Stromal cell of bone marrow (primary cell): ENCODE measurements at places on chromosomes 12 and 14.
A peak's percentile ranks its signal among the peaks of the same experiment; 100 is the strongest.

DNA sequence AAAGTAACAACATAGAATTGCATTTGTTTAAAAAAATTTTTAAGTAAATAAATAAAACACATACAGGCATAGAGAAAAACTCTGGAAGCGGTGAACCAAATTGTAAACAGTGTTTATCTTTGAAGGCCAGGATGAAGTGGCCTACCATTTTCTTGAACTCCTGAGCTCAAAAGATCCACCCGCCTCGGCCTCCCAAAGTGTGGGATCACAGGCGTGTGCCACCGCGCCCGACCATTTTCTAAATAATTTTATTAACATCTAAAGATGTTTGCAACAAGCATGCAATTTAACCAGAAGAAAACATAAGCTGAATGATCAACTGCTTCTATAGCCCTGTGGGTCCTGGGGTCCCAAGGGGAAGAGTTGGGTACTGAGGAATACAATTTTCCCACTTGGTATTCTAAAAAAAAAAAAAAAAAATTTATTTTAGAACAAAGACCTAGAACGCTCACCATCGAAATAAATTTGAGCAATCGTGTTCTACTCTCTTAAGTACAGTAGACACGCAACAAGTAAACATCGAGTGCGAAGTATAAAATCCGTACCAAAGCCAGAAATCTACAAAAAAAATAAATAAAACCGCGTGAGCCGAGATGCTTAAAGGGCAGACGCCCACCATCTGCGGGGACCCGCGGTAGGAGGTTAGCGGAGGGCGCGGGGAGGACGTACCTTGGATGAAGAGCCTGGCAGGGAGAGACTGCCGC, 484 bp downstream of the MIS18BP1 start:
- DNase-seq: no peak

DNA sequence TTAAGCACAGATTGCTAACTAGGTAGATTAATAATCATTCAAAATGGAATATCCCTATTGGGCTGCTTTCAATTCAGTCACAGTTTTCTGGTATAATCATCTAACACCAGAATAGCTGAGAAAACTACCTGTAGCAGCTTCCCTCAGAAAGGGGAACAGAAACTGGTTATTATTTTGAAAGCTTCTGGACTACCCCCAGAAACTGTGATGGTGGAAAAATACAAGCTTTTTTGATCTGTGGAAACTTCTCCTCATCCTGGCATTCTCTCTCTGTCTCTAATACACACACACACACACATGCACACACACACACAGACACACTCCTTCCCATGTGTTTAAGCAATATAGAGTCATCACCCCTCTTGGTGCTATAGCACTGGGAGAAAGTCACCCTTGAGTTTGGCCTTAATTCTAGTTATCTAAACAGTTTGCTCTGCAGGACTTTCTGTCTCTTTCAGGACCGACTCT, 251.5 kb upstream of the LMO3 start:
- DNase-seq: no peak

- peak; percentile 40 for DNase-seq
Observed at GRCh38 chr12:99959549-99960170, 25.1 kb downstream of the ANKS1B start.

DNA sequence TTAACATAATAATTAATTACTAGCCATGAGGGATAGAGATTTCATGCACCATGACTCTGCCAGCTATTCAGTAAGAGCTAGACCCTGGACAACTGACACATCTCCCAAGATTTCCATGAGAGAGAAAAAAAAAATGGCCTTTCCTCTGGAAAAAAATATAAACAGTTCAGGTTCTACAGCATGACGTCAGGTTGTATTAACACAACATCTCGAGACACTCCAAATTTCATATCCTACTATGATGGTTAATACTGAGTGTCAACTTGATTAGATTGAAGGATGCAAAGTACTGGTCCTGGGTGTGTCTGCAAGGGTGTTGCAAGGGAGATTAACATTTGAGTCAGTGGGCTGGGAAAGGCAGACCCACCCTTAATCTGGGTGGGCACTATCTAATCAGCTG, 11.1 kb downstream of the DBX2 start:
- no peak for DNase-seq

DNA sequence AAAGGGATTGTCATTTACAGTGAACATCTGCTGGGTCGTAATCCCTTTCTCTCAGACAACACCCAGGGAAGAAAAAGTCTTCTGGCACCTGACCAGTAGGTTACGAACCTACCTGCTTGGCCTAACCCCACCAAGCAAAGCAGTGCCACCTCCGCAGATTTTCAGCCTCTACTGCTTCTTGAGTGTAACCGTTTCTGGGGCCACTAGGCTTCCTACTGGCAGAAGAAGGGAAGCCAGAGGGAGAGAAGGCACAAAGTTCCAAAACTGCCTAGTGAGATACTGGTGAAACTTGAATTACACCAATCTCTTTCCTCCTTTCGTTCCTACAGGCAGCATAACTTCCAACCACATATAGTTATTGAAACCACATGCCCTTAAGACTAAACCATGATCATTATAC, 383.6 kb downstream of the BCAT1 start:
- DNase-seq: no peak

- no peak for DNase-seq
Observed at GRCh38 chr14:77964586-77964985, 164.7 kb downstream of the ADCK1 start.

GRCh38 chr12:113048716-113049127, 7.8 kb upstream of the DTX1 start:
- peak; percentile 45 for DNase-seq

- no peak for DNase-seq
Observed at GRCh38 chr12:119069147-119069642, 87.9 kb downstream of the SRRM4 start.

DNA sequence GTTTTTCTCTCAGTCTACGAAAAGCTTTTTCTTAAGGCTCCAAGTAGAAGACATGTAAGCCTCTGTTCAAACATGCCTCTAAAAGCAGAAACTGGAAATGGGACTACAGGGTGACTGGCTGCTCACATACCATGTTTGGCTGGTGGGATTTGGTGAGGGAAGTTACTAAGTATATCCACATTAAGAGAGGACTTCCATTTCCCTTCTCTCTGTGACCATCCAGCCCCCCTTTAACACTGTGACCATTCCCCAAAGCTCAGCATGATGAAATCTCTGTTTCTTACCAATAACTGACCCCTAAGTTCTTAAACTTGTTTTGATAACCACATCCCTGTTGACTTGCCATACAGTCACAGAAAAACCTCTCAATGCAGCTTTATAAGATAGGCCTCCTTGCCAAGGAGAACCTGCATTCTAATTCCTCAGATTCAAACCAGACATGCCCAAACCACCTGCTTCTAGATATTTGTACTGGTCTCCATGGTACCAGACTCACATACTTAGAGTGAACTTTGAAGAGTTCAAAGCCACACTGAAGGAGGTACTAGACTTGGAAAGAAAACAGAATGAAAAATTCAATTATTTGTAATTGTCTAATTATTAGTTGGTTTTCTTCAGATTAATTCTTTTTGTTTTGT, 102.2 kb downstream of the VEZT start:
- DNase-seq: no peak

DNA sequence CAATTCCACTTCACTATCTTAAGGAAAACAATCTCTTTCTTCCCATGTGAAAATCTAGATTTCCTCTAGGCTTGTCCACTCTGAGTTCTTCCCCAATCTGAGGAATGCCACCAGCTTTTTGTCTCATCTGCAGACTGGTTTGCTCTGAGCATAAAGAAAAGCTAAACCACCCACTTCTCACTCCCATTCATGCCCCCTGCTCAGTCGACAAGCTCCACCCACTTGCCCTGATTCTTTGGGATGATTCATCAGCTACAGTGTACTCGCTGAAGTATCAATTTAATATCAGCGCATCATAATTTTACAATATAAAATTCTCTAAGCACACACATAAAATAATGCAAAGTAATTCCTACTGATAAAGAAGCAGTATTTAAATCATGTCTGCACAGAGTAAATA, 209.1 kb downstream of the GRIN2B start:
- DNase-seq: no peak

DNA sequence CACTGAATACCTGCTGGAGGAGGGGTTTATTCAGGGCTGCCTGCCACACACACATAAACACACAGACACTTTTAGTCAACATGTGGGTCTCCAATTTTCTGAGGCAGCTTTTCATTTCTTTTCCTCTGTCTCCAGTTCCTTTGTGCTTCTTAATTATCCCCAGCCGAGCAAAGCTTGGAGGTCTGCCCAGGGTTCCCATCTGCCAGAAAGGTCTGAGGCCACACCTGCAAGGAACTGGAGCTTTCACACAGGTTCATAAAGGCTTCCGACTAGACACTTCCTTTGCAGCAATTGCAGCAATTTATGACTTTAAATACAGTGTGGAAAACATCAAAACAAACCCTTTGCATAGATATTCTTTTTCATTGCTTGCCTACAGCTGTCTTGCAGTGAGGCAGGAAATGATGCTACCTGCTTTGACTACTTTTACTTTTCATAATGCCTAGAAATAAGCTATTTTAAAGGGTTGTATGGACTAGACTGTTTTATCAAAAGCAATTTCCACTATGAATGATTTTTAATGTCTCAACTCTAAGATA, 1318.9 kb downstream of the AACS start:
- DNase-seq: no peak

DNA sequence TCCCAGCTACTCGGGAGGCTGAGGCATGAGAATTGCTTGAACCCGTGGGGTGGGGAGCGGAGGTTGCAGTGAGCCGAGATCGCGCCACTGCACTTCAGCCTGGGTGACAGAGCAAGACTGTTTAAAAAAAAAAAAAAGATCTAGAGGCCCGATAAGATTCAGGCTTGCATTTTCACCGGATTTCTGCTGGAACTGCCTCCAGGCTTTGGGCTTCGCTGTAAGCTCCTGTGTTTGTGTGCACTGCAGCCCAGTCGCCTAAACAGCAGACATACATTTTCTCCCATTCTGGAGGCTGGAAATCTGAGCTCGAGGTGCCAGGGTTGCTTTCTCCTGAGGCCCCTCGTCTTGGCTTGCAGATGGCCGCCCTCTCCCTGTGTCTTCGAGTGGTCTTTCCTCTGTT, 12.2 kb downstream of the BRI3BP start:
- DNase-seq: no peak

DNA sequence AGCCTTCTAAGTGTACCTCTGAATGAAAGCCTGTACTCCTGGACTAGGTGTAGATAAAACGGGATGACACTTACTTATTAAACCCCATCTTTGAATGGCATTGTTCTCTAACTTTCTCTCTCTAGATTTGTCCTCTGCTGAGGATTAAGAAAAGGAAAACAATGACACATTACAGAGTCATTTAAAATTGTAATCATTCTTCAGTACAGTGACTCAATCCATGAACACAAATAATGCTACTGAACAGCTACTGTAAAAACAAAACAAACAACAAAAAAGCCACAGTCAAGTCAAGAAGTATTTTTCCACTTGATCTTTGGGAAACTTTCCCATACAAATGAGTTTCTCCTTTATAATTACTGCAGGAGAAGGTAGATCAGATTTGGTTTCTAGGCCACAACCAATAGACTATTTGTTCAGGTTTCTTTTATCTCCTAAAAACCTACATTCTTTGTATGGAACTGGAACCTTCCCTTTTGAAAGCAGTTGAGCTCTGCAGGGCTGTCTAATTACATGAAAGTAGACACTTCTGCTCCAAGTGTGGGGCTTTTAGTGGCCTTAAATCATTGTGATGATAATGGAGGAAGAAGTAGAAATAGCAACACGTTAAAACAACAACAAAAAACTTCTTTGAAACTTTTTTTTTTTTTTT, 219.1 kb downstream of the ESR2 start:
- peak; percentile 25 for DNase-seq

- DNase-seq: peak; percentile 5
Observed at GRCh38 chr12:97556302-97556779, 93.7 kb downstream of the RMST start.

DNA sequence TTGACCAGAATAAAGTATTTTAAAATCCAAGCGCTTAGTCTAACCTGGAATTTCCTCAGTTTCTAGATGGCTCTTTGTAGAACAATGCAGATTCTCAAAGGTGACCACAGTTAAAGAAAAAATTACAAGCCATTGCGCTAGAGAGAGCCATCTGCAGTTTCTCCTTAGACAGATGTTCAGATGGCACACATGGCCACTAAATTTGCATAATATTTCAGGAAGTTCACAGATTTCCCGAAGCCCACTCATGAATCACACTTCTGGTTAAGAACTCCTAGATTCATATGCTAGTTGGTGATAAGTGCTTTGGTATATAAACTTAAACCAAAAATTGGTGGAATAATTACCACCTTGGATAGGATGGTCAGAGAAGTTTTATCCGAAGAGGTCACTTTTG, 749 bp downstream of the AKAP3 start:
- no peak for DNase-seq

GRCh38 chr12:99133401-99133800, 488.3 kb downstream of the APAF1 start:
- no peak for DNase-seq

- peak; percentile 47 for DNase-seq
Observed at GRCh38 chr14:90644882-90645281, 171.3 kb downstream of the TTC7B start.

DNA sequence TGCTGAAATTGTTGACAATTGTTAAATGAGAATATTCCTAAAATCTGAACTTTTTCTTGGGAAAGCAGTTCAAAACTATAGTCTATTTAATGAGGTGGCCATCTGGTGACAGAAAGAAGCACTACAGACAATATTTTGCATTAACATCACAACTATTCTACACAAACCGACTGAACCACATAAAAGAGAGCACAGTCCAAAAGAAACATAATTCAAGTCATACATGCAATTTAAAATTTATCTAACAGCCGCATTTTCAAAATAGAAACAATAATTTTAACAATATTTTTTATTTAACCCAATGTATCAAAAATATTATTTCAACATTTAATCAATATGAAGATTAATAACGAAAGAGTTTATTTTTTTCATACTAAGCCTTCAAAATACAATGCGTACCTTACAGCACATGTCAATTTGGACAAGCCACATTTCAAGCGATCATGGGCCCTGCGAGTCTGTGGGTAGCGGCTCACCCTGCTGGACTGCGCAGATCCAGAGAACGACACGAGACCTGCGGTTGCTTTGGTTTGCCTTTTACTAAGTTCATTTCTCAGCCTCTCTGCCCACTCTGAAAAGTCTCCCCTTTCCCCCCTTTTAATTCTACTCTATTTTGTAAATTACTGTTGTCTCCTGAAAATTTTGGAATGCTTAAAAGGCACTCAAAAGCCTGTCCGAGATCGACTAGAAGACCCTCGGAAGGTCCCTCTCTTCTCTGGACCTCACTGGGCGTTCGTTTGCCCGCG, 947 bp upstream of the LRRC9 start:
- DNase-seq: peak; percentile 23

DNA sequence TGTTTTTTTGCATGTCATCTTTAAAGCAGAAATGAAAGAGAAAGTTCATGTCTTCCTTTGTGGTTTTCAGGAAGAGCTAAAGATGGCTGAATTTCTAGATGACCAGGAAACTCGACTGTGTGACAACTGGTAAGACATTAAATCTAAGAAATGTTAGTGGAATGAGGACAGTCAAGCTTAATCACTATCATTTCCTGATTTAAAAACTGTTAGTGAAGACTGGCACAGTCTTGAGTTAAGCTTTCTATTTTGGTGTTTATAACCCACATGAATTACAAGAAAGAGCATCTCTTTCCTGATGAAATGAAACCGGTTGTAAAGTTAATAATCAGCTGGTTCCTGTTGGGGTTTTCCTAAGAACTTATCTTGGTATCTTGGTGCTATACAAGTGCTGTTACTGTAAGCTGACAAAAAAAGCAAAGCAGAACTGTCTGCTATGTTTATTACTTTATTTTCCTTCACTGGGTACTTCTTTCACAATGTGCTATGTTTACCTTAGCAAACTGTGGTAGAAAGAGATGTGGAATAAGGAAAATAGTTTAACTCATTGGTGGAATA, 5.2 kb downstream of the TRAFD1 start:
- DNase-seq: no peak

- DNase-seq: no peak
Observed at GRCh38 chr14:79986251-79986650, 225.1 kb downstream of the DIO2 start.
